ENCODE measurements at places on chromosomes 7 and 10. TPM values are rescaled to one million over a fixed set of nuclear protein-coding genes. Genes with fewer than 3 reads are reported as not detected.

DNA sequence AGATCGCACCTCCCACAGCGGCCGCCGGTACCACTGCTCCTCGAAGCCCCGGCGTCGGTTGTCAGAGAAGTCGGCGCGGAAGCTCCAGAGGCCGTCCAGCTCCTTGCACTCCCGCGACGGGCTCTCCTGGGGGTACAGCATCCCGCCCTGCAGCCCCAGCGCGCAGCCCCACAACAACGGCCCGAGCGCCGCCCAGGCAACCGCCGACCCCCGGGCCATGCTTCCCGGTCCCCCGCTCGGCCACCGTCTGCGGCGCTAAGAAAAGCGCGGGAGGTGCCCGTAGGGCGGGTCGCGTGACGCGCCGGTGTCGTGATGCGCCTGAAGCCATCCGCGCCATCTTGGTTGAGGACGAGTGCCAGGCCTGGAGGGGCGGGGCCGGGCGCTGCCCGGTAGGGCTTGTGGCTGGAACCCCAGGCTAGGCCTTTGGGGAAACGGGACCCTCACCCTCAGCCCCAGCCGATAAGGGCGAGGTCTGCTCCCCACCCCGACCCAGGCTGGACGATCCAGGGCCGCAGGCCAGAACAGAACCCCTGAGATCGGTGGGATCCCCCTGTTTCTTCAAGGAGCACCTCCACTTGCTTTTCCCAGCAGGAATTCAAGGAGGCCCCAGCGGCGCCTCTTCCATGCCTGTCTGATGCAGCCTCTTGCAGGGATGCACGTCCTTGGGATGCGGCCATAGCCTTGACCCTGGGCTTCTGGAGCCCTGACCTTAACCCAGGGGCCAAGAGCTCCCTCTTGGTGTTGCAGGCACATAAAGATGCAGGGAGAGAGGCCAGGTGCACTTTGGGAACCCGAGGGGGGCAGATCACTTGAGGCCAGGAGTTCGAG lies at the start of gene GUSB:
TSS of gene GUSB (minus strand) at position 249 of the 828 bp plus-strand sequence. CDS start at position 219, 30 bp downstream.
- peak; percentile 71 for DNase-seq

GRCh38 chr7:138226001-138226476 lies 149.8 kb downstream of the AKR1D1 start:
- peak; percentile 69 for DNase-seq

DNA sequence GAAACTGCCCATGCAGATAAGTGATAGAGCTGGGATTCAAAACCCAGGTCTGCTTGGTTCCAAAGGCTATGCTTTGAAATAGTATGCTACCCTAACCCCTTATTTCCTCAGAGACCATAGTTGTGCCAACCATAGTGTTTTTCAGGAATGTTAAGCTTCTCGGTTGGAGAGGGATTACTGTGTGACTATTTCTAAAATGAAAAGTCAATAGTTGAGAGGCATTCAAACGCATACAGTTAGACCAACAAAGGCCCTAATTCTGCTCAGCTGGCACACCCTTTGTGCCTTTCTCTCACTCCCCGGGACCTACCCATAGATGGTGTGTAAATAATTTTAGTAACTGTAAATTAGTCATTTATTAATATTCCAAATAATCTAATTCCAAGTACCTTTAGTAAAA lies 64.6 kb upstream of the RNF148 start:
- no peak for DNase-seq

GRCh38 chr10:122286867-122287266 lies 15.8 kb downstream of the BTBD16 start:
- DNase-seq = peak; percentile 76

DNA sequence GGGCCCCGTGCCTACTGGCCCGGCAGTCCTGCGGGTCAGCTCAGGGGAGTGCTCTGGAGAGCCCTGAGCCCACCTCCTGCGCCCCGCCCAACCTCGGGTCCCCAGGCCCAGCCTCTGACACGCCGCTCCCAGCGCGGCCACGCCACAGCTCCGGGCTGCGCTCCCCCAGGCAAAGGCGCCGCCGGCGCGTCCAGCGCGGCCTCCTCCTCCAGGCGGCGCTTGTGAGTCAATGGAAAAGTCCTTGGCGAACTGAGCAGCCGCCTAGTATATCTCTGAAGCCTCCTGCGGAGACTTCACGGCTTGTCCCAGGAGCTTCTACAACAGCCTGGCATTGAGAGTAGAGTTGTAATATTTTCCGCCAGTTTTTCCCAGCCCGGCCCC lies 29.5 kb upstream of the BMS1 start:
- DNase-seq = peak; percentile 25

DNA sequence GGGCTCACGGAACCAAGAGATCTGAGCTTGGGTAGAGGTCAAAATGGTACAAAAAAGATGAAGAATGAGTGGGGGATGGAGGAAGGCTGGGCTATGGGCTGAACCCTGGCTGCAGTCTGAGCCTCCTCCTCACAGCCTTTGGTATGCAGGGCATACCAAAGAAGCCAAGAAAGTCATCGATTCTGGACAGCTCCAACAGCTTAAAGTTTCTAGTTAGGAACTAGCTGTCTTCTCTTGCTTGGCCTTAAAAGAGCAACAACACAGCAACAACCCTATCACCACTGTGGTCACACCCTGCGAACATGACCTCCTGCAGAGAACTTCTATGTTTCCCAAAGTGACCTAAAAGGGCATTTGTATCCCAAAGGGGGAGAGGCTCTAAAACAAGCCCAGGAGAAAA lies 126.1 kb upstream of the EFCAB10 start:
- DNase-seq = peak; percentile 11

GRCh38 chr10:71812016-71812912 lies 38.8 kb downstream of the PSAP start:
- no peak for DNase-seq

DNA sequence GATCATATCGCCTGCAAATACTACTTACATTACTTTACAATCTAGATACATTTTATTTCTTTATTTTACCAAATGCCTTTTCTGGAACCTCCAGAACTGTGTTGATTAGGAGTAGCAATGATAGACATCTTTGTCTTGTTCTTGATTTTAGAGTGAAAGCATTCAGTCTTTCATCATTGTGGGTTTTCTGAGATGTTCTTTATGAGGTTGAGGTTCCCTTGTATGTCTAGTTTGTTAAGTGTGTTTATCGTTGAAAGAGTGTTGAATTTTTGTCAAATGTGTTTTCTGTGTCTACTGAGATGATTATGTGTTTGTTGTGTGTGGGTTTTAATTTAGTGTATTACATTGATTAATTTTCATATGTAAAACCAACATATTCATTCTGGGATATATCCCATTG lies 17.1 kb downstream of the SEPTIN7 start:
- DNase-seq = no peak

DNA sequence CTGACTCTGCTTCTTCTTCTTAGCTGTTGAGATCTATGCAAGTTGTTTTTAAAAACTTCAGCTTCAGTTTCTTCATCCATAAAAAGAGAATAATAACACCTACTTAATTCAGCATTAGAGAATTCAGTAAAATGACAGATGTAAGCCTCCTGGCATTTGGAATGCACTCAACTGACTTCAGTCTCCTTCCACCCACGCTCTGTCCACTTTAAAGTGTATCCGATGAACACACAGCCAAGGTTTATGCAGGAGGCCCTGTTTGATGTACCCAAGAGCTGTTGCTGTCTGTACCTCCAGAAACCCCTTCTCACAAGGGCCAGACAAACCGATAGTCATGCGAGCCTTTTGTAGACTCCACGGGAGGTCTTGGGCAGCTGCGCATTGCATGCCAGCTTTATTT lies 27.1 kb upstream of the SLC35B4 start:
- no peak for DNase-seq

DNA sequence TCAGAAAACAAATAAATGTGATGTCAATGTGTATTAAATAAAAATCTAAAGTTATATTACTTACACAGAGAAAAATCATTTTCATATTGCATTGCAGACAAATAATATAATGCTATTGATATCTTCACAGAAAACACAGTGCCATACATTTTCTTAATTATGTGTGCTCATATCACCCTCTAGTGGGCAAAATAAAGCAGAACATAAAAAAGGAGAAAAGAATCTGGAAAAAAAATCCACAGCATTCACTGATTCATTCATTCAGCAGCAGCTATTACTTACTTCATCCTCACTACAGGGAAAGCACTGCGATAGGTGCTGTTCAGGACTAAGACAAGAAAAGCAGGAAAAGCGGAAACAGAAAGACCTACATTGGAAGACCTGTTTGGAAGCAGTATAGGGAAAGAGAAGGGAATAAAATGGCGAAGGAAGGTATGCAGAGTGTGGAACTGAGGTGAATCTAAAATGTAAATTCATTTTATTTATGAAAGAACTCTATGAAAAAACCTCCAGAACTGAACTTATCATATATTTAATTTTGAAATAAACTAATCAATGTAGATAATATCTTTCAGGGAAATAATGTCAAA lies 73.2 kb downstream of the POT1 start:
- peak; percentile 16 for DNase-seq

GRCh38 chr7:27424749-27425148 lies 182.1 kb downstream of the EVX1 start:
- no peak for DNase-seq

GRCh38 chr7:49893131-49893530 lies 119.7 kb downstream of the VWC2 start:
- DNase-seq = no peak

GRCh38 chr7:151366880-151367222 lies 25.2 kb downstream of the NUB1 start:
- DNase-seq = peak; percentile 82

Gene ASZ1
- total RNA-seq = not detected

Gene PHTF2
- 27.0 TPM for total RNA-seq

Gene SLC18A3
- total RNA-seq = 4.6 TPM

Gene NKX2-3
- not detected for total RNA-seq

Gene EPO
- not detected for total RNA-seq

Measured in astrocyte (in vitro differentiated cells and primary cell).